ENCODE measurements at places on chromosomes 16 and 17.

- DNase-seq: no peak
Observed at GRCh38 chr17:50063561-50064252, 7.8 kb downstream of the ITGA3 start.

- DNase-seq: no peak
Observed at GRCh38 chr16:76885776-76886537, 305.0 kb upstream of the MON1B start.

DNA sequence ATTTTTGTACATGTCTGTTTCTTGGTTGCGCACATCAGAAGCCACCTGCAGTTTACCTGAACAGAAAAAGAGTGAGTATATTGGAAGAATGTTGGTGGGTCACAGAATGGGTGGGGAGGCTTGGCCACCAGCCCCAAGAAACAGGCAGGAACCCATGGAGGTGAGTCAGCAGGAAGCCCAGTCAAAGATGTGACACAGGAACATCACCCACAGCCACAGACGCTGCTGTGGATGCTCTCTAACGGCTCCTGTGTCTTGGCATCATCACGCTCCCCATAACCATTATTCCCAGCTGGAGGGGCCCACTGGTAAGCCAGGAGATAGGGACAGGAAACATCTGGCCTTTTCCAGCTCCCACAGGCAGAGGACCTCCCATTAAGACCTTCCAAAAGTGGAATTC lies 94.0 kb upstream of the WSB1 start:
- DNase-seq: no peak

DNA sequence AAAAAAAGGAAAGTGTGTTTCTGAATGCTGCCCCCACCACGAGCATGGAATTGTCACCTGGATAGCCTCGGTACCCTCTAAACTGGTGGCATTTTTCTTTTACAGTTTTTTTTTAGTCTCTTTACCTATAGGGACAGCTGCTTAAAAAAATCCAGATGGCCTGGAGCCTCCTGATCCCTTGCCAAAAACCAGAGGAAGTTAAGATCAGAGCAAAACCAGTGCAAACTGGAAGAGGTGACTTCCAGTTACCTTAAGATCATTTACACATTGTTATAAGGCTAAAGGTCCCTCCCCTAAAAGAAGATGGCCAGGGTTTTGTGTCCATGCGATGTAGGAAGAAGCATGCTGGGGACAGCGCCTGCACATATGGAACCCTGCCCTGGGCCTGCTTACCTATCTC lies 3.5 kb downstream of the MEFV start:
- no peak for DNase-seq
